Pulmonary artery endothelial cell (primary cell): ENCODE measurements at places on chromosomes 11 and 22. TPM values are rescaled to one million over a fixed set of nuclear protein-coding genes. Genes with fewer than 3 reads are reported as not detected.

GRCh38 chr22:23868580-23868979 lies 10.9 kb downstream of the SLC2A11 start:
- DNase-seq, result no peak

- DNase-seq, result no peak
These were observed 6.0 kb upstream of the PAX6 start for GRCh38 chr11:31817054-31817620.

DNA sequence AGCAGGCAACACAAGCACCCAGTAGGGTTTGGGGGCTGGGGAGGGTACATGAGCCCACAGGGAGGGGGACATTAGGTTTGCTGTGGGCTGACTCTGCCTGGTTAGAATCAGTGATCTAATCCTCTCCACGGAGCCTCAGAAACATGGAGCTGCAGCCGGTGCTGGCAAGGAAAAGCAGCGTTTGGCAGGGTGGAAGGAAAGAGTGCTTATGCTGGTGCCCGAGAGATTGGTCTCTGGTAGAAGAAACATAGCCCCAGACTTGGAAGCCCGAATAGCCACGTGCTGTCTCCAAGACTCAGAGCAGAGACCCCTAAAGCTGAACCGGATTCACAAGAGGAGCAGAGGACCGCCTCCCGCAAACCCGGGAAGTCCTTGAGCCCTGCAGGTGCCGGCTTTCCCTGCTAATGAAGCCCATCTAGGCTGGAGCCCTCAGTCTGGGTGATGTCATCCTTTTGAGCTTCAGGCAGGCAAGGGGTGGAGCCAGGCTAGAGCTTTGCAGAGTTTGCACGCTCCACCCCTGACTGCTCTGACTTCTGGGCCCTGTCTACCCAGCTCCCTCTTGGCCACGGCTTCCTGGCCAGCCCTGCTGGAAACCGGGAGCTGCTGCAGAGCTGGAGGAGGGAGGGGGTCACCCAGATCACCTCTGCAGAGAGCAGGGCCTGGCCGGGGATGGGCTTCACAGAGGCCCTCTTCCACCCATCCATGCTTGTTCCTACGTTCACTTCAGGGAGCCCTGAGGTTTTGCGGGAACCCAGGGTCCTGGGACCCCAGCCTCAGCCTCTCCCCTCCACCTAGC lies 35.0 kb upstream of the JAM3 start:
- peak; percentile 22 for DNase-seq

DNA sequence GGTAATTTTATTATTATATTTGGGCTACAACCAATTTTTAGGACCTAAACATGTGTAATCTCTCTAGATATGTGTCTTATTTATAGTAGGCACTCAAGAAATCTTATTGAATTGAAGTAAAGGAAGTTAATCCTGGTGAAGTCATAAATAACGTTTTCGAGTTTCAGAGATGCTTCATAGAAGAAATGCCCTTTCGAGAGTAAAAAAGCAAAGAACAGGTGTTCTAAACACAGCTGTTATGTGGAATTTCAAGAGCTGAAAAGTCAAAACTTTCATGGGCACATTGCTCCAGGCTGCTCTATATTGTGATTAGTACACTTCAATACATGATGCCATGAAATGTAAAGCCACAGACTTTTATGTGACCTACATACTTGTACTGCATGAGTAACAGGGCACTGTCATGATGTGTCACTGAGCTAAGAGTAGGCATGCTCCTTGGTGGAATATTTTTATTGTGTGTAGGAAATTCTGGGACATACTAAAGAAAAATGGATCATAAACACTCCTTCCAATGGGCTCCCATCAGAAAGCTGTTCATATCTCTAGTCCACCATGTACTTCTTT lies 7.2 kb upstream of the ELMOD1 start:
- no peak for DNase-seq

- DNase-seq, result no peak
These were observed 35.4 kb upstream of the IGSF9B start for GRCh38 chr11:133992121-133992520.

DNA sequence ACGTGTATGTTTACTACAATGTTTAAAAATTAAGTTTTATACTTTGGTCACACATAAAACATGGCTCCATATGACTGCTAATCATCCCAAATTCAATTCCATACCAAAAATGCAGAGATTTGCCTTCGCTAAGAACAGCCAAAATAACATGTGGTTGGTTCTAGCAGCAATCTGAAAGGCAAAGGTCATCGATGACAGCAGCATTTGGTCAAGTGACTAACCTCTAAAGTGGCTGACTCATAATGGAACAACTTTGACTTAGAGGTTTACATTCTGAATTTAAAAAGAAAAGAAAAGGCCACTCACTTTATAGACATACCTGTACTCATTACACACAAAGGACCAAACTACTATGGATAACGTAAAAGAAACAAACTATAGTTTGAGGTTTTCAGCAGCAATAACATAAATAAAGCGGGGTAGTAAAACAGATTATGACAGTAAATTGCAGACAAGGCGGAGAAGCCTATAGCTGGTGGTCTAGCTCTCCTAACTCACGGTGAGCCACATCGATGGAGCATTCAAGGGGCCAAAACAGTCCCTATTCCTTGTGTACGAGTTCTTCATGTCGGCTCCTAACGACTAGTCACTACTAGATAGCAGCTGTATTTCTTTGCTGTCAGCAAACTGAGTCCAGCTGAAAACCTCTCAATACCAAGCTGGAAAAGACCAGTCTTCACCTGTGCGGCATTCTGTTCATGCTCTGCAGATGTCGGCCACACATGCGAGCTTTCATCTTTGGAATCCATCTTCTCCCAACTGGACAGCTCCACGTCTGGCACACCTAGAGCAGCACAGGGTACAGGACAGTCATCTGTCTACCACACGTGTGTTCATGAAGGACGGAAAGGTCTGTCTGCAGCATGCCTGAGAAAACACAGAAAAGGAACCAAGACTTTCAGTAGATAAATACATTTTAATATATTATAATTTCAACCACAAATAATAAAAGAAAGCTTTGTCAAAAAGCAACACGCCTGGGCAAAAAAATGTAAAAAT lies 42.1 kb downstream of the PRDM10 start:
- DNase-seq, result no peak

- DNase-seq, result no peak
These were observed 23.9 kb downstream of the MYO7A start for GRCh38 chr11:77151804-77152509.

TCP11L1 gene
- total RNA-seq, result 13.4 and 14.8 TPM in 2 replicates
